GM23338 (cell line): ENCODE measurements at places on chromosomes 7 and 10. TPM values are rescaled to one million over a fixed set of nuclear protein-coding genes. Genes with fewer than 3 reads are reported as not detected.

The GNGT1 gene
- total RNA-seq: not detected in 2 replicates

The SLC13A1 gene
- total RNA-seq: not detected in 2 replicates

- no peak for DNase-seq
Observed at GRCh38 chr10:3805201-3805790, 20.3 kb upstream of the KLF6 start.

- no peak for DNase-seq
Observed at GRCh38 chr10:11231285-11231684, 213.6 kb downstream of the CELF2 start.

DNA sequence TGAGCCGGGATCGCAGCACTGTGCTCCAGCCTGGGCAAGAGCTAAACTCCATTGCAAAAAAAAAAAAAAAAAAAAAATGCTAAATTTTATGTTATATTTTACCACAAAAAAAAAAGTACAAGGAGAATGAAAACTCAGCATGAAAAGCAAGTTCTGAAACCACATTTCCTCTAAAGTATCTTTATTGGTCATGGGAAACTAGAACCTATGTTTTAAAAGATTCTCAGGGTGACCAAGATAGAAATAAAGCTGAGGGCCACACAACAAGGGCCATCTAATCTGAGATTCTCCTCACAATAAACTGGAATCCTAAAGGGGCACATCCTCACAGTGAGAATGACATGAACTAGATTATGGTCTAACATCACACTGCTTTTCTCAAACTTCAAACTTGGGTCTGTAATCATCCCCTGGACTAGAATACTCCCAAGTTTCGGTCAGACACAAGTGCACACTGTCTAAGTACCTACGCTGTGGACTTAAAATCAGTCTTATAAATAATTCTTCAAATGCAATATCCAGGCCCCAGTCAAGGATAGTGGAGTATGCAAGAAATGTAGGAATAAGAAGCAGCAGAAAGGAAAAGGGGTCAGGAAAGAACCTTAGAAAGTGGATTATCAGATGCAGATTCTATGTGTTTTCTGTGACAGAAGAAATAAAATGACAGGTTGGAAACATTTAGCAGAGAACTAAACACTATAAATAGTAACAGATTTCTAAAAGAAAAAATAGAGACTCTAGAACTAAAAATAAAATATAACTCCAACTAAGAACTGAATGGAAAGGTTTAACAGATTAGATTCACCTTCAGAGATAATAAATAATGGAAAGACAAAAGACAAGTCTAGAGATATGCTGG lies 49.9 kb downstream of the COA1 start:
- no peak for DNase-seq

The IDI2 gene
- total RNA-seq: not detected in 2 replicates

GRCh38 chr10:70578371-70578947 lies 24.1 kb downstream of the PRF1 start:
- DNase-seq: no peak

The FAM180A gene
- total RNA-seq: not detected in 2 replicates

DNA sequence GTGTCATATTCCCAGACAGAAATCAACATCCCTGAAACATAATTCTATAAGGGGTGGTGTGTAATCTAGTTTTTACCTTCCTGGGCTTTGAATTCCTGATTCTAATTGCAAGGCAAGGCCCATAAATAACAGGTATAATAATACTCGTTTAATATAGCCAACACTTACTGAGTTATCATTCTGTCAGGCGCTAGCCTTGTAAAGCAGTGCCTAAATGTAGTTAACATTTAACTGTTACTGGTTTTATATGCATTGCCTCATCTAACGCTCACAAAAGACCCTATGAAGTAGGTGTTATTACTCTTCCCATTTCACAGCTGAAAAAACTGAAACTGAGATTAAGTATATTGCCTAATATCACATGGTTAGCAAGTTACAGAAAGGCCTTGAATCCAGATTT lies 772.5 kb downstream of the SUGCT start:
- DNase-seq: no peak

DNA sequence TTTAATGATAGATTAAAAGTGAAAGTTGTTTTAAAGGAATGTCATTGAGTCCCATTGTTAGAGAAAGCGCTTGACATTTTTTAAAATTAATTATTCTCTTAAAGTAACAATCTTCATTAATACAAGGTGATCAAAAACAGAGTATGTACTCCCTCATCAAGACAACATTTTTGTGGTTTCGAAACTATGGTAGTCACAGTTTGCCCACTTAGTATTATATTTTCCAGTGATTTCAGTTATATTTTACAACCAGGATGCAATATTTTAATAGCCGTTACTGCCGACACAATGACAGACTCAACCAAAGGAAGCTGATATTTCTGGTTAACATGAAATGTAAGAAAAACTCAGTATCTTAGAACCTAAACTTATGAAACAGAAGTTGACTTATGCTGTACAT lies 31.3 kb downstream of the MKX start:
- no peak for DNase-seq

DNA sequence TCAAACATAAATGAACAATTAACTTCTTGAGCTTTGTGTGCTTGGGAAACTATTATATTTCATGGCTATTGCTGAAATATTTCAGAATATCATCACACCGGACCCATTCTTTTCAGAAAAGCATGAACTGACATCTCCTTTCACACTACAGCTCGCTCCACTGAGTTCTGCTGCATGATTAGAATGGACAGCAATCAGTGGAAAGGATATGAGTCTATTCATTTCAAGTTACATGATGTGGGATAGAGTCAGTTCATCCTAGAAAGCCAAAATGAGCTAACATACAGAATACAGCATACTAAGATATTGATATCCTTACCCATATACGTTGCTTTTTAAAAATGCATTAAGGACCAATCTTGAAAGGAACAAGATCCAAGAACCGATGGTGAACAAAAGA lies 1.1 kb upstream of the FAM53B start:
- DNase-seq: no peak

The ELMO1 gene
- total RNA-seq: 15.0 and 24.9 TPM in 2 replicates

- DNase-seq: no peak
Observed at GRCh38 chr10:107390563-107390962, 226.1 kb upstream of the SORCS1 start.

GRCh38 chr10:88113232-88113631 lies 249.8 kb downstream of the PTEN start:
- no peak for DNase-seq

The PRKG1 gene
- total RNA-seq: 18.2 and 22.8 TPM in 2 replicates

The PAPSS2 gene
- 17.1 and 19.6 TPM in 2 replicates for total RNA-seq

DNA sequence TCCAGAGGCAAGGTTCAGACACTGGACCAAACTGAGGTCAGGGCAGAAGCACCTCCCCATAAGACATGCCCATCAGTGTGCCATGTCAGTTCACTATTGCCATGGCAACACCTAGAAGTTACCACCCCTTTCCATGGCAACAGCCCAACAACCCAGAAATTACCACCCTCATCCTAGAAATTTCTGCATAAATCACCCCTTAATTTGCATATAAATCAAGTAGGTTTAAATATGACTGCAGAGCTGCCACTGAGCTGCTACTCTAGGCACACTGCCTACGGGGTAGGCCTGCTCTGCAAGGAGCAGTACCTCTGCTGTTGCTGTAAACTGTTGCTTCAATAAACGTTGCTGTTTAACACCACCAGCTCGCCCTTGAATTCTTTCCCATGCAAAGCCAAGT lies 12.7 kb downstream of the STEAP2 start:
- peak; percentile 95 for DNase-seq

The CFAP46 gene
- 2.8 and 3.1 TPM in 2 replicates for total RNA-seq

The RBP3 gene
- not detected in 2 replicates for total RNA-seq

The TET1 gene
- 82.5 and 90.5 TPM in 2 replicates for total RNA-seq

DNA sequence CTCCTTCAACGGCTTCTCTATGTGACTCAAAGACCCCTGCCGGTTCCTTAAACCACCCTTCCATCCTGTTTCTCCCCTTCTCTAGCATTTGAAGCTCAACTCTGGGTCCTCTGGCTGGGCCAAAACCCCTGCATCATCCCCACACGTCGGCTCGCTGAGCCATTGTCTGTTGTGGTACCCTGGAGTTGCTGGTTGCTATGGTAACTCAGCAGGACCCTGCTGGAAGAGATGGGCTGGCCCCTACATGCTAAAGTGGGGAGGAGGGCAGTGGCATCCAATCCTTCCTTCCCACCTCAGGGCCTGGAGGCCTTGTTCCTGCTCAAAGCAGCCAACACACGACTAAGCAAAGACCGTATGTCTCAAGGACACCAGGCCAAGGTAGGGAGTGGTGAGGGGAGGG lies 452.5 kb downstream of the PLXNA4 start:
- peak; percentile 17 for DNase-seq

- DNase-seq: no peak
Observed at GRCh38 chr7:144866189-144866588, 30.3 kb upstream of the TPK1 start.

DNA sequence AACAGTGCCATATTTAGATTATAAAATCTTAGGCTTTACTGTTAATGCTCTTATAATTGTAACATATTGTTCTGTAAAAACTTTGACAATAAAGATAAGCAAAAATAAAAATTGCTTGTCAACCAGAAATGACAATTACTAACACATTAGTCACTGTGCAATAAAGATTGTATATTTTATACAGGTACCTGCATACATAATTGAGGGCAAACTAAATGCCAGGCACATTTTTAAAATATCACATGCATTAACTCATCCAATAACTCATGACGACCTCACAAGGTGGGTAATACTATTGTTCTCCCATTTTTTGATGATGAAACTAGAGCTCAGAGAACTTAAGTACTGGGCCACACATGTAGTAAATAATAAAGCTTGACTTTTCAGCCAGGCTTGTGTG lies 1020.2 kb upstream of the C7orf33 start:
- DNase-seq: no peak

The LEP gene
- total RNA-seq: not detected in 2 replicates

DNA sequence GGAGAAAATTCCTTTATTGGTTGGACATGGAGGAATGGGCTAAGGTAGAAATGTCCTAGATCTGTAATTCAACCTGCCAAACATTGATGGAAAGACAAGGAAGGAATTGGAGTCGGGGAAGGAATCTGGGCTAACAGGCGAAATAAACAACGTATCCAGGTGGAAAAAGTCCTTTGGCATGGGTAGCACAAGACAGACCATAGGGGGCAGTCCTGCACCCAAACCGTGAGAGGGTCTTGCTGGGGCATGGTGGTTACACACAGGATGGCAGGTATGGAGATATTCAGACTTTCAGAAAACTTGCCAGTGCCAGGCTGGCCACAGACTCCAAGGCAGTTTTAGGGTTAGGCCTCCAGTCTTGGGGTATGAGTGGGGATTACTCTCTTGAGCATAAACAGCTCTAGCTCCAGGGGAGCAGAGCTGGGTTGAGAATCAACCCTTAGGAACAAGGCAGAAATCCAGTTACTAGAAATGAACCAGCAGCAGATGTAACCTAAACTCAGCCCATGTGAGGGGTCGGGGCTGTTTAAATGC lies 188.6 kb upstream of the GDF10 start:
- DNase-seq: peak; percentile 60

- peak; percentile 45 for DNase-seq
Observed at GRCh38 chr7:73526896-73527821, 5.1 kb upstream of the BAZ1B start.

- no peak for DNase-seq
Observed at GRCh38 chr7:158308001-158308400, 279.6 kb downstream of the PTPRN2 start.

DNA sequence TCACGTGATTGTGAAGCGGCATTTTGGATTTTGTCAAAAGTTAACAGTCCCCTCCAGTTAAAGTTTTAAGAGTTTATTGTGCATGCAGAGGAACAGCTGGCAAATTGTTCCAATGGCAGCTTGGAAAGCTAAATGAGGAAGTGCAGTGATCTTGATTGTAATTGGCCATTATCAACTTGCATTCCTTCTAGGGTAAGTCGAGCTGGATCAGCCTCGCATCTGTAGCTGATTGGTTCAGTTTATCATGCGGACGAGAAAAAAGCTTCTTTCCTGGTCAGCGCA lies 566 bp downstream of the ZNF789 start:
- peak; percentile 67 for DNase-seq

The SERPINE1 gene
- 0.97 and 2.0 TPM in 2 replicates for total RNA-seq
